ENCODE measurements at places on chromosomes 3 and 15.

- H3K36me3 ChIP-seq = no peaks in the 10 kb centered on the region
- H3K4me1 ChIP-seq = no peaks in the 10 kb centered on the region
- no peak for DNase-seq
- peak overlapping the region; percentile 26 for H3K4me3 ChIP-seq
- no peak overlapping the region for H3K27ac ChIP-seq
Measured at GRCh38 chr3:197023241-197023997, 6.2 kb downstream of the MELTF start.

- H3K27ac ChIP-seq = no peak overlapping the region
- H3K4me3 ChIP-seq = no peak overlapping the region
- no peak for DNase-seq
- no peaks in the 10 kb centered on the region for H3K4me1 ChIP-seq
- no peaks in the 10 kb centered on the region for H3K27me3 ChIP-seq
- H3K36me3 ChIP-seq = peaks cover 43% of the 10 kb centered on the region
Measured at GRCh38 chr3:196932600-196932999, 9.7 kb downstream of the NCBP2 start.

- H3K4me1 ChIP-seq = peaks cover 5% of the 10 kb centered on the region
- H3K36me3 ChIP-seq = peaks cover 14% of the 10 kb centered on the region
- no peak overlapping the region for H3K4me3 ChIP-seq
- no peaks in the 10 kb centered on the region for H3K27me3 ChIP-seq
- no peak for DNase-seq
- H3K27ac ChIP-seq = peak overlapping the region; percentile 100
Measured at GRCh38 chr15:60399931-60400330, 2.1 kb upstream of the ANXA2 start.

- H3K27ac ChIP-seq = no peak overlapping the region
- no peak for DNase-seq
- peaks cover 2% of the 10 kb centered on the region for H3K4me1 ChIP-seq
- H3K36me3 ChIP-seq = no peaks in the 10 kb centered on the region
- no peak overlapping the region for H3K4me3 ChIP-seq
- H3K27me3 ChIP-seq = no peaks in the 10 kb centered on the region
Measured at GRCh38 chr3:112627919-112628466, 12.9 kb downstream of the CCDC80 start.

DNA sequence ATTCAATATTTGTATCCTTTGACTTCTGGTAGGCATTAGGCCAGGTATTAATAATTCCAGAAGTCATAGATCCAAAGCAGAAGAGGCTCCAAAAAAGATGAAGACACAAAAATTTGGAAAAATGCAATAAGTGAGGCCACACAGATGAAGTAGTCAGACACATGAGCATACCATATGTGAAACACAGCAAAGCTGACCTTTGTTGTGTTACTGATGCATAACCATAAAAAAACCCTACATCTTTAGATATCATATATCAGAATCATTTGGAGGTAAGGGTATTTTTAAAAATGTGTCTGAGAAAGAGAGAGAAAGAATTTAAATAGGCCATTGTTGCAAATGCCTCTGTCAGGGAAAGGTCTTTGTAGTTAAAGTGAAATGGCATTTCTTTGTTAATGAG is 314.9 kb downstream of the SLC9A9 start:
- H3K27me3 ChIP-seq = no peaks in the 10 kb centered on the region
- H3K4me1 ChIP-seq = peaks cover 45% of the 10 kb centered on the region
- H3K27ac ChIP-seq = no peak overlapping the region
- H3K36me3 ChIP-seq = no peaks in the 10 kb centered on the region
- no peak for DNase-seq

DNA sequence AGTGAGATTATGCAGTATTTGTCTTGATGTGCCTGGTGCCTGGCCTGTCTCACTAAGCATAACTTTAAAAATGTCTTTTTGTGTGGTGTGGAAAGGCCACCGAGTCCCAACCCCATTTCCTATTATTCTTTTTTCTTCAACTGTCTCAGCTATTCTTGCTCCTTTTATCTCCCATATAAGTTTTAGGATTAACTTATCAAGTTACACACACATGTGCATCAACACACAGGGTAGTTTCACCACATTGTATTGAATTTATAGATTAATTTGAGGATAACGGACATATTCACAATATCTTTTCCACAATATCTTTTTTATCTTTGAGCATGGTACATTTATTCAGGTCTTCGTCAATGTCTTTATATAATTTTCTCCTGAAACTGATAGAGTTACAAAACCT is 127.6 kb downstream of the RYR3 start:
- DNase-seq = no peak
- H3K4me1 ChIP-seq = no peaks in the 10 kb centered on the region
- H3K27ac ChIP-seq = no peak overlapping the region
- no peak overlapping the region for H3K4me3 ChIP-seq

GRCh38 chr3:11206316-11206715 is 52.0 kb downstream of the HRH1 start:
- H3K36me3 ChIP-seq = no peaks in the 10 kb centered on the region
- no peaks in the 10 kb centered on the region for H3K4me1 ChIP-seq
- DNase-seq = no peak
- no peak overlapping the region for H3K4me3 ChIP-seq
- no peak overlapping the region for H3K27ac ChIP-seq

DNA sequence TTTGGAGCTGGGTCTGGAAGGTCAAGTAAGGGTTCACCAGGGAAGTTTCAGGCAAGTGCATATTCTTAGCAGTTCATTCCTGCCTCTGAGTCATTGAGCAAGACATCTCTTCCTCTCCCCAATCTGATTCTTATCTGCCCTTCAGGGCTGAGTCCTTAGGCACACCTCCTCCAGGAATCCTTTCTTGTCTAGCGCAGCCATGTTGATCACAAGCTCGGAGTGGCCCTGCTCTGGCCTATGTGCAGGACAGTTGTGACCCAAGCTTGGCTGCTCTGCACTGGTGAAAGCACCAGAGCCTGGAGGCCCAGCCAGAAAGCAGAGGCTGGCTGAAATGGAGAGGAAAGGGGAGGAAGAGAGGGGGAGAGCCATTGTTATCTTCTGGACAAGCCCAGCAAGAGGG is 30.9 kb upstream of the MRPS22 start:
- no peak overlapping the region for H3K27ac ChIP-seq
- no peaks in the 10 kb centered on the region for H3K36me3 ChIP-seq
- DNase-seq = no peak
- peaks cover 22% of the 10 kb centered on the region for H3K27me3 ChIP-seq
- H3K4me1 ChIP-seq = no peaks in the 10 kb centered on the region

- H3K36me3 ChIP-seq = no peaks in the 10 kb centered on the region
- H3K4me1 ChIP-seq = no peaks in the 10 kb centered on the region
- H3K27ac ChIP-seq = no peak overlapping the region
Measured at GRCh38 chr3:5651351-5651750, 463.8 kb downstream of the EDEM1 start.

DNA sequence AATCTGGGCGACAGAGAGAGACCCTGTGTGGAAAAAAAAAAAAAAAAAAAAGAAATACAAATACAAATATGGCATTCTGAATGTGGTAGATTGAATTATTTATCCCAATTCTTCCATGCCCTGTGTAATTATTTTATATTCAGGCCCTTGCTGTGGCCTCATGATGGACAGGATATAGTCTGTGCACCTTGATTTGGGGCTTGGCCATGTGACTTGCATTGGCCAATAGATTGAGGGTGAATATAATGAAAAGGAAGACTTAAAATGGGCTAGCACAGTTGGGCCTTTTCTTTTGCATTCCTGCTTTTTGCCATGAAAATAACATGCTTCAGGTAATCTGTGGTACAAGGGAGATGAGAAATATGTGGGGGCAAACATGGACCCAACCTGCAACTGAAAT is 27.1 kb upstream of the IGF2BP2 start:
- no peaks in the 10 kb centered on the region for H3K36me3 ChIP-seq
- H3K27me3 ChIP-seq = no peaks in the 10 kb centered on the region
- no peak for DNase-seq
- H3K4me1 ChIP-seq = no peaks in the 10 kb centered on the region
- no peak overlapping the region for H3K4me3 ChIP-seq
- no peak overlapping the region for H3K27ac ChIP-seq

DNA sequence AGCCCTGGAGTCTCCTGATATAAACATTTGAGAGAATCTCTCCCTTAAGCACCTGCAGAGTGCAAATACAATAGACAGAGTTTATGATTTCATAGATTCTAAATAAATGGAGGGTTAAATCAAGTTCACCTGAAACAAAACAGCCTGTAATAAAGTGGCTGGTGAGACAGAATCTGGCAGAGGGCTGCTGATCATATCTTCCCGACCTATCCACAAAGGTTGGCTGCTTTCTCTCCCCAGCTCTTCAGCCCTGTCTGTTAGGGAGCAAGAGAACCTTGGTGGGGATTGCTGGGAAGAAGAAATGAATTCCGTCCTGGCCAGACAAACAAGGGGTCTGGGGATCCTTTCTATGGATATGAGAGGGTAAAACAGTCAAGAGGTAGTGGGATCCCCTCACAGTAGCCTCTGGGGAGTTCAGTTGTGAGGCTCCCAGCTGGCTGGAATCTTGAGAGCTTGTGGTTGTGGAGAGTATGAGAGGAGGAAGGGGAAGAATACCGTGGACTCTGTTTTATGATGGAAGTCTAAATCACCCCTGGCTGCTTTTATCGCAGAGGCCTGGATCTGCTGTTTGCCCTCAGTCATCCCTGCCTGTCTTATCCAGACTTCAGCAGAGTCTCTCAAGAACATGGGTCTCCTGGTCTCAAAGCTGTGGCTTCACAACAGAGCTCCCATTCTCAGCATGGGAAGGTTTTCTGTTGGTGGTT is 451.3 kb downstream of the NTRK3 start:
- no peak for DNase-seq
- no peak overlapping the region for H3K4me3 ChIP-seq
- H3K4me1 ChIP-seq = no peaks in the 10 kb centered on the region
- no peaks in the 10 kb centered on the region for H3K36me3 ChIP-seq

DNA sequence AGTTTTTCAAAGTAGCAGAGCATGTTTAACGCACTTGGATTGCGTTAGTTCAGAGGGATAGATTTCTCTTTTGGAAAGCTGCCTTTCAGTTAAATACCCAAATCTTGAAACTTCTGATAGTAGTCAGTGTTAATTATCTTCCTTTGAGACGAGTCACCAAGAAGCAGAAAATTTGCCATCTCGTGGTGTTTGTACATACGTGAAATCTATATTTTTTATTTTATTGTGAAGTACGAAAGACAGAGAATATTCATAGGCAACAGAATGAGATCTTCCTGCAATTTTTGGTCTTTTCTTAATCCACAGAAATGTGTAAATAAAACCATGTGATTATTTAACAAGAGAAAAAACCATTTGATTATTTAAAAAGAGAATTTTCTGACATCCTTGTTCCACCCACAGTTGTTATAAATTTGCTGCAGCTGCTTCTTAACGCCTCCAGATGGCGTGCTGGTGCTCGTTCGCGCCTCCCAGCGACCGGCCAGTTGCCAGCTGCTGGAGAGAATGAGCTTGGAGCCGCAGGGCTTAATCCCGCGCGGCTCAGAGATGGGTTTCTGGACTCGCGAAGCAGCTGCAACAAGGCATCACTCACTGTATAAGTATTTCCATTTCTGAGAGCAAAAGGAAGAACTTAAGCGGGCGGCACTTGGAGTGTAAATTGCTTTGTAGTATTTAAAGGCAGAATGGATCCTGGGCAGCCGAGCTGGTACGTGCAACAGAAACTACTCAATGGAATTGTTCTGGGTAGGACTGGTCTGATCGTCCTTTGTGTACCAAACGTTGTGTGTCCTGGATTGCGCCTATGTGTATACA is 10.5 kb upstream of the SLITRK3 start:
- peaks cover 8% of the 10 kb centered on the region for H3K4me1 ChIP-seq
- H3K36me3 ChIP-seq = no peaks in the 10 kb centered on the region
- no peak for DNase-seq
- H3K27ac ChIP-seq = no peak overlapping the region
- no peaks in the 10 kb centered on the region for H3K27me3 ChIP-seq

GRCh38 chr15:92958105-92958504 is 58.0 kb downstream of the CHD2 start:
- H3K27me3 ChIP-seq = no peaks in the 10 kb centered on the region
- no peak overlapping the region for H3K4me3 ChIP-seq
- no peak overlapping the region for H3K27ac ChIP-seq
- DNase-seq = no peak
- peaks cover 100% of the 10 kb centered on the region for H3K36me3 ChIP-seq
- no peaks in the 10 kb centered on the region for H3K4me1 ChIP-seq

GRCh38 chr3:168884353-168884903 is 779.1 kb downstream of the MECOM start:
- no peak for DNase-seq
- no peaks in the 10 kb centered on the region for H3K27me3 ChIP-seq
- H3K4me3 ChIP-seq = no peak overlapping the region
- no peaks in the 10 kb centered on the region for H3K36me3 ChIP-seq

DNA sequence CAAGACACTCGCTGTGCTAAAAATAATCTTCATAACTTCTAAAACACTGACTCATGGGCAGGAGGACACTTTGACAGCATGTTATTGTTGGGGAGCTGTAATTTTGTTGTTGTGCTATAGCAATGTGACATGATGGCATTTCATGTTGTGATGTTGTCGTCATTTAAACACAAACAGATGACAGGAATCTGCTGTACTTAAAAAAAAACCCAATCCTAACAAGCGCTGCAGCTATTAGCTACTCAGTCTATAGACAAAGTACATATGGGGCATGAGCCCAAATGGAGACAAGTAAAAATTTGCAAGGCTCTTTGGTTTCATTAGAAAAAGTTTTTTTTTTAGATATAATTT is 828 bp upstream of the ATOSA start:
- H3K4me1 ChIP-seq = peaks cover 12% of the 10 kb centered on the region
- H3K27me3 ChIP-seq = no peaks in the 10 kb centered on the region
- peak overlapping the region; percentile 99 for H3K27ac ChIP-seq
- DNase-seq = no peak
- peak overlapping the region; percentile 93 for H3K4me3 ChIP-seq

- no peak overlapping the region for H3K4me3 ChIP-seq
- no peak for DNase-seq
Measured at GRCh38 chr3:129325383-129325782, 46.7 kb downstream of the HMCES start.

DNA sequence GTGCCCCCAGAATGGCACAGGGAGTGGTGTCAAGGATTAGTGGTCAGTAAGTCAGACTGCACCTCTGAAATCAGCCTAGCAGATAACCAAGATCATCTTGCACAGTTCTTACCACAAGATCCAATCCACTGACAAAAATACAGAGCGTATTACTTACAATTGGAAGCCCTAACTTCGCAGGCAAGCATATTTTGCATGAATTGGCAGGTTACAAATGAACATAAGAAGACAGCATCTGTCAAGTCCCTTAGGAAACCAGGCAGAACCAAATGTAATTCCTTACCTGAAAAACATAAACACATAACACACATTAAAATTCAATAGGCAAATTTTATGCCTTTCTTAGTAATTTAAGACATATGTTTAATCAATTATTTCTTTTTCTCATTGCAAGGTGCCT is 293.4 kb downstream of the MAGI1 start:
- no peaks in the 10 kb centered on the region for H3K36me3 ChIP-seq
- no peak overlapping the region for H3K27ac ChIP-seq
- H3K27me3 ChIP-seq = no peaks in the 10 kb centered on the region
- H3K4me1 ChIP-seq = no peaks in the 10 kb centered on the region
- H3K4me3 ChIP-seq = no peak overlapping the region

Measured in esophagus squamous epithelium (tissue), 5 donors.